SW480 (cell line): ENCODE measurements at places on chromosomes 3 and 15.

- DNase-seq: no peak
These were observed 36.6 kb downstream of the ATP2B2 start for GRCh38 chr3:10468613-10469354.

- DNase-seq: no peak
These were observed 57.3 kb downstream of the FRMD5 start for GRCh38 chr15:44137750-44138149.

GRCh38 chr15:80289528-80290495 is 37.8 kb upstream of the CTXND1 start:
- no peak for DNase-seq

- DNase-seq: no peak
These were observed 13.3 kb upstream of the CHD2 start for GRCh38 chr15:92886815-92887214.

DNA sequence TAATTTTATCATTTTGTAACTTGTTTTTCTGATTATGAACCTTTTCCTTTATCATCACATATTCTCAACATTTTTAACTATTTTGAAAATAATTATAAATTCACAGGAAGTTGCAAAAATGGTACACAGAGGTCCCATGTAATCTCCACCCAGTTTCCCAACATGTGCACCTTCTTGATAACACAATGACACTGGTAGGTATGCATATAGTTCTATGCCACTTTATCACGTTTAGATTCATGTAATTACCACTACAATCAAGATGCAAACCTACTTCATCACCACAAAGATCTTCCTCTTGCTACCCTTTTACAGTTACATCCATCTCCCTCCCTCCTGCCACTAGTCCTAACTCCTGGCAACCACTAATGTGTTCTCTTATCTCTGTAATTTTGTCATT is 413.9 kb downstream of the SHQ1 start:
- no peak for DNase-seq

DNA sequence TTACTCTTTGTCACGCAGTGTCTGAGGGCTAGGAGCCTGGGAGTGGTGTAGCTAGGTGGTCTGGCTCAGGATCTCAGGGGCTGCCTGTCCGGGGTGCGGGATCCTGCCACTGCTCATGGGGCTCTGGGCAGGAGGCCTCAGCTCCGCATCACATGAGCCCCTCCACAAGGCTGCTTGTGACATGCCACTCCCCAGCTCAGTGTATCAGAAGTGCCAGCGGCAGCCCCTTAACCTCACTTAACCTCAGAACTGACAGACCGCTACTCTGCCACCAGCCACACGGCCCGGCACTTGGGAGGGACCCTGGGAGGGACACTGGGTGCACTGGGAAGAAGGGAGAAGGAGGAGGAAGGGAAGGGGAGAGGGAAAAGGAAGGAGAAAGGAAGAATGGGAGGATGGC is 87.9 kb downstream of the FBLN2 start:
- DNase-seq: no peak
